Hematopoietic multipotent progenitor cell treated with erythropoietin and hydrocortisone succinate and interleukin-3 and kit ligand, for 8 days (in vitro differentiated cells): ENCODE measurements at places on chromosomes 3 and 15.

GRCh38 chr3:157130467-157131251 is 29.3 kb downstream of the CCNL1 start:
- peak; percentile 26 for DNase-seq

DNA sequence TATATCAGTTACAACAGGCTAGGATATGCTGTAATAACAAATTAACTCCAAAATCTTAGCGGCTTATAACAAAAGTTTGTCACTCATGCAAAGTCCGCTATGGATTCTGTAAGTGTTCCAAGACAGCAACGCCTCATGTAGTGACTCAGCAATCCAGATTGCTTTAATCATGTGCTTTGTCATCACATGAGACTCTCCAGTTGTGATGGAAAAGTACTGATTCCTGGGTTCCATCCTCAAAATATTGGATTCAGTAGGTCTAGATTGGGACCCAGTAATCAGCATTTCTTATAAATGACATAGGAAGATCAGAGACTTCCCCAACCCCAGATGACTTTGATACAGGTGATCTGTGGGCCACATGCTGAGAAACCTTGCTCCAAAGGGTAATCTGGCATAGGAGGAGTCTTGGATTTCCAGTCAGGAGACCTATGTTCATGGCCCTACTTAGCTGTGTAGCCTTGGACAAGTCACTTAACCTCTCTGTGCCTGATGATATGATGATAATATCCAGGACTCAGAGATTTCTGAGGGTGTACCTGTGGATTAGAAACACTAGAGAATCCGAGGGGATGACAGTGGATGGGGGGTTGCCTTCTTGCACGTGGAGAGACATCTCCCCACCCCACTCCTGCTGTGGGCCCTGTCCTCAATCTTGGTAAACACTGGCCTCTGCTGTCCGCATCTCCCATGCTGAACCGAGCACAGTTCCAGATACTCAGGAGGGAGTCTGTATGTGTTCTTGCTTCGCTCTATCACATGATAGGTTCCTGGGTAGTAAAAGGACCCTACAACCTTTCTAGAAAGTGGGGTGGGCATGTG is 65.5 kb downstream of the CORO2B start:
- DNase-seq, result no peak

- DNase-seq, result no peak
Observed at GRCh38 chr15:65993762-65994161, 124.5 kb downstream of the RAB11A start.

GRCh38 chr15:100881573-100882336 is 2.1 kb downstream of the ALDH1A3 start:
- DNase-seq, result no peak

DNA sequence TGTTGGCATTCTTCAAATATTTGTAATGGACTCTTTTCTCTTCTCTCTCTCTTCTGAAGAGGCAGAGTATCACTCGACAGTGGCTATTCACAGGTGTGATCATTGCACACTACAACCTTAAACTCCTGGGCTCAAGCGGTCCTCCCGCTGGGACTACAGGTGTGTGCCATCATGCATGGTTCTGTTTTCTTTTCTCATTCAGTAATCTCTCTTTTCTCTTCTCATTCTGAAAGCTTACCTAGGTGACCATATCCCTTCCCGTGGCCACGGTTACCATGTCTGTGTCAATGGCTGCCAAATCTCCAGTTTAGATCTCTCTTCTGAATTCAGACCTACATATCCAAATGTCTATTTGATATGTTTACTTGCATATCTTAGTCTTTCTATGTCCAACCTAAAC is 96.3 kb downstream of the SOX2 start:
- DNase-seq, result no peak

DNA sequence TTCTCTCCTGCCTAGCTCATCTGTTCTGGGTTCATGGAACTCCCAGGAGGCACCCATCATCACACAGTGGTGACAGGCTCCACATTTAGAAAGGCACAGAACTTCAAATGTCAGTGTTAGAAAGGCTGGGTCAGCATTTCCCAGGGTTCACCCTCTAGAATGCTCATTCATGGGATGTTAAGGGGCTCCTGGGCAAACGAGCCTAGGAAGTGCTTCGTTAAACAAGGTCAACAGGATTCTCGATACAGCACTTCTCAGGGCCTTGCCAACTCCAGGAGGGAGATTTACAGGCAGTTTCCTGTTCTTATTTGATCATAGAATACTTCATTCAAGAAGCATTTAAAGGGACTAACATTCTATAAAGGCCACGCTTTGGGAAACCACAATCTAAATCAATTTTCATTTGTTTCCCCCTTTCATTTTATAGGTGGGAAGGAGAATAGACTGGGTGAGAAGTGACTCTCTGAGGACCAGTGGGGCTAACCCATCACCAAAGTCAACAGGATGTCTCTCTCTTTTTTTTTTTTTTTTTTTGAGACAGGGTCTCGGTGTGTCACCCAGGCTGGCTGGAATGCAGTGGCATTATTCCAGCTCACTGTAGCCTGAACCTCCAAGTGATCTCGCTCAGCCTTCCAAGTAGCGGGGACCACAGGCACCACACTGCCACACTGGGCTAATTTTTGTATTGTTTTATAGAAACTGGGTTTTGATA is 14.3 kb downstream of the IGDCC4 start:
- DNase-seq, result no peak

DNA sequence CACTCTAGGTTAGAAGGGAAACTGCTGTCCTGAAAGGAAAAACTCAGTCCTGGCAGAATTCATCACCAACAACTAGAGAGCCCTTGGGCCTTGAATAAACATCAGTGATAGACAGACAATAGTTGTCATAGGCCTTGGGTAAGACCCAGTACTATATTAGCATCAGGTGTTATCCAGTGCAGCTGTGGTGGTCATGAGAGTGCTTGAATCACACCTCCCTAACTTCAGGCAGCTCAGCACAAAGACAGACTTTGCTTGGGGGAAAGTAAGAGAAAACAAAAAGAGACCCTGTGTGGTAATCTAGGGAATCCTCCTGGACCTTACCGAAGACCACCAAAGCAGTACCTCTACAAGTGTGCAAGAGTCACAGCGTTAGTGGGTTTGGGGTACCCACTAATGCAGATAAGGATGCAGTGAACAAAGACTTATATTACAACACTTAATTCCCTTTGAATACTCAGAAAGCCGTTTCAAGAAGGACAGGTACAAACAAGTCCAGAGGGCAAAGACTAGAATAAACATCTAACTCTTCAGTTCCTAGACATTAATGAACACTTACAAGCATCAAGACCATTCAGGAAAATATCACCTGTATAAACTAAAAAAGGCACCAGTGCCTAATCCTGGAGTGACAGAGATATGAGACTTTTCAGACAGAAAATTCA is 332.3 kb upstream of the EPHA3 start:
- DNase-seq, result no peak

DNA sequence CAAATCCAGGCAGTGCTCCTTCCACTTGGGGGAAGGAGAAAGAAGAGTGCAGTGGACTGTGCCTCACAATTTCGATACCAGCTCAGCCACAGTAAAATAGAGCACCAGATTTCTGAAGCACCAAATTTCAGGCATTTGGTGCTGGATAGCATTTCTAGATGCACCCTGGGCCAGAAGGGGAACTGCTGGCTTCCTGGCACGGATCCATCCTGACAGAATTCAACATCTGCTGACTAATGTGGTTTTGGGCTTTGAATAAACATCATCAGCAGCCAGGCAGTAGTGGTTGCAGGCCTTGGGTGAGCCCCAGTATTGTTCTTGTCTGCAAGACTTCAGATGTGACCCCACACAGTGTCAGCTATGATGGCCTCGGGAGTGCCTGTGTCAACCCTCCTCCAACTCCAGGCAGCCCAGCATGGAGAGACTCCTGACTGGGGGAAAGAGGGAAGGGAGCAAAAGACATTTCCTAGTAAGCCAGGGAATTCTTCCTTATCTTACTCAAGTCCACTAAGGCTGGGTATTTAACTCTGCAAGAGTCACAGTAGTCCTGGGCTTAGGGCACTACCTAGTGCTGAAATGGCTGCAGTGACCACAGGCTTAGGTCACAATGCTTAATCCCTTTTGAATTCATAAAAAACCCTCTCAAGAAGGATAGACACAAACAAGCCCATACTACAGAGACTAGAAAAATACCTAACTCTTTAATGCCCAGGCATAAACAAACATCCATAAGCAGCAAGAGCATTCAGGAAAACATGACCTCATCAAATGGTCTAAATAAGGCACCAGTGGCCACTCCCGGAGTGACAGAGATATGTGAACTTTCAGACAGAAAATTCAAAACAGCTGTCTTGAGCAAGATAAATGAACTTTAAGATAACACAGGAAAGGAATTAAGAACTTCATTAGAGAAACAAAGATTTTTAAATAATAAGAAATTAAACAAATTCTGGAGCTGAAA is 74.7 kb downstream of the SPATA16 start:
- peak; percentile 54 for DNase-seq

- DNase-seq, result no peak
Observed at GRCh38 chr15:86333819-86334218, 254.1 kb downstream of the AGBL1 start.

DNA sequence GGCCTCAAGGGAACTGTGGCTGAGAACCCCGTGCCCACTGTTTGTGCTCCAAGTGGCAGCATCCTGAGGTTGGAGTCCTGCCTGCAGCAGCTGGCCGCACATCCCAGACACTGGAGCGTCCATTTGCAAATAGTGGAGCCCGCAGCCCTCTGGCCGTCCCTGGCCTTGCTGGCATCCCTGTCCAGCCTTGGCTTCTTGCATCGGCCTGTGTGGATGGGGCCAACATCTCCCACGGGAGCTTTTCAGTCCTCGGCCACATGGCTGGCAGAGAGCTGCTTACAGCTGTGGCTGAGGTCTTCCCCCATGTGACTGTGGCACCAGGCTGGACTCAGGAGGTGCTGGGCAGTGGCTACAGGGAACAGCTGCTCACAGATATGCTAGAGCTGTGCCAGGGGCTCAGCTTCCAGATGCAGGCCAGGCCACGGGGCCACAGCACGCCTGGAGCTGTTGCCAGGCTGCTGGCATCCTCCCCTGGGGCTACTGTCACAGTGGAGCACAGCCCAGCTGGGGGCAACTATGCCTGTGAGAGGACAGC is 71.2 kb downstream of the FAM43A start:
- DNase-seq, result no peak

- DNase-seq, result peak; percentile 58
Observed at GRCh38 chr3:169668957-169669741, 5.6 kb upstream of the MECOM start.

GRCh38 chr3:152211655-152212054 is 57.1 kb upstream of the MBNL1 start:
- no peak for DNase-seq

DNA sequence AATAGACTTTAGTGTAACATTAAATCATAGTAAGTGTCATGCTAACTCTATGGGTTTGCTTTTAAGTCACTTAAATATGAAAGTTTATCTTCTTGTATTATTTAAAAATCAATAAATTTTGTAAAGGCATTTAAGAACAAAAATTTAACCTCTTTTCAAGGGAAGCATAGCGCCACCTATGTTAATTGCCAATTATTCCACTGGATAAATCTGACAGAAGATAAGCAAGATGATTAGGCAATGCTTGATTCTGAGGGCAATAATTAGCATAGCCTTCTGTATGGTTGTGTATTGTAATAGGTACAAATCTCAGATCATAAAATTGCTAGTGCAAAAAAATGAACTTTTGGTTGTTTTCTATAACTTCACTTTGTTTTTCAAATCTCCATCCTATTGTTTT is 560.1 kb downstream of the GRM7 start:
- DNase-seq, result no peak

DNA sequence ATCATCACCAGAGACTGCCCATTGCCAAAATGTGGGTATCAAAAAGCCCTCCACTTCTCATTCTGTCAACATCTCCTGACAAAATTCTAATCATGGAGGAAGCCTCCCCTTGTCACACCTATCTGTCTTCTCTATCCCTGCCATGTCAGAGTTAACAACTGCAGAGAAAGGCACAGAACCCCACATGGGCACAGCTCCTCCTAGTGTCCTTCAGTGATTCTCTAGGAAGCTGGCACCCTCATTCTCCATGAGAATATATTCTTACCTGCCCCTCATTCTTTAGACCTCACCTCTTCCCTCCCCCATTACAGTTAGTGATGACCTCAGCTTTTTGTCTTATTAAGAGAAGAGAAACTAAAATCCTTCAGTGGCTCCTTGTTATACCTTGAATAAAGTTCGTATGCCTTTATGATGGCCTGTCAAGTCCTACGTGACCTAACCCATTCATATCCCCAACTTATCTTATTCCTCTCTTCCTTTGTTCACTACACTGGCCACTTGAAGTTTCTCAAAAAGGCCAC is 44.6 kb downstream of the NME9 start:
- DNase-seq, result peak; percentile 24

GRCh38 chr3:113623324-113623723 is 73.1 kb downstream of the USF3 start:
- DNase-seq, result no peak

GRCh38 chr3:77530870-77531269 is 491.0 kb downstream of the ROBO2 start:
- DNase-seq, result no peak

- DNase-seq, result no peak
Observed at GRCh38 chr15:75306188-75306587, 23.6 kb downstream of the GOLGA6D start.

- no peak for DNase-seq
Observed at GRCh38 chr3:53579636-53580035, 85.2 kb downstream of the CACNA1D start.

DNA sequence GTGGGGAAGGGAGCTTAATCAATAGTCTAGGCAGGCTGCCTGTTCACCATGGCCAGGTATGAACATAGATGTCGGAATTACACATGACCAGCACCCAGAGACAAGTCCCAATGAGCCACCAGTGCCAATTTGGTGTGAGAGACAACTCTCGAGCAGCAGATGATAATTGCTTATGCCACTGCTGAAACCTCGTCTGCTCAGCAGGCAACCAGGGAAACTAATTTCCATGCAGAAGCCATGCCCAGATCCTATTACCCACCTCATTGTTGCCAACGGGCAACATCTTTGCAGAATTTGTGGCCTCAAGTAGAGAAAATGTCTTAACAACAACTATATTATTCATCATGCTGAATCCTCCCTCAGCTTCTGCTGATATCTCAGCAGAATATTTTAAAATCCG is 84.9 kb downstream of the CGGBP1 start:
- DNase-seq, result no peak

GRCh38 chr15:100033140-100033857 is 300.1 kb upstream of the LYSMD4 start:
- no peak for DNase-seq

DNA sequence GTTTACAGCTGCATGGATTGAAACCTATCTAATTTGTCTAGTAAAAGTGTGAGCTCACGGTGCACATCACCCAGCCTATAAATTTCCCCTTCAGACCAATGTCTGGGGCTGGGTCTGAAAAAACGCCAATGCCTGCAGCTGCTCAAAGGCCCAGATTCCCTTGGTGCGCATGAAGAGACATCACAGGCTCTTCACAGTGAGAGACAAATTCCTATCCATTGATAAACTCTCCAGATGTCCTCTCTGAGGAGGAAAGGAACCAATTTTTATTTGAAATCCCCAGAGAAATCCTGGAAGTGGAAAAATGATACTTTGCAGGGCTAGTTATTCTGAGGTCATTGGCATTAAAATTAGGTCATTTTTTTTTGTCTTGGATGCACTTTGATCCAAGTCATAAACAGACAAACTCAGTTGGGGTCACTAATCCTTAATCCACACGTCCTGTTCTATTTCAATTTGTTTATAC is 360.5 kb downstream of the EPHA3 start:
- DNase-seq, result no peak

GRCh38 chr3:51620543-51620942 is 50.5 kb upstream of the TEX264 start:
- DNase-seq, result no peak
